ENCODE measurements at places on chromosomes 16 and 17. TPM values are rescaled to one million over a fixed set of nuclear protein-coding genes. Genes with fewer than 3 reads are reported as not detected.

- H3K27me3 ChIP-seq, result no peaks in the 10 kb centered on the region
- no peak overlapping the region for H3K4me3 ChIP-seq
- DNase-seq, result no peak
- no peak overlapping the region for H3K27ac ChIP-seq
- peaks cover 13% of the 10 kb centered on the region for H3K36me3 ChIP-seq
- H3K4me1 ChIP-seq, result peaks cover 3% of the 10 kb centered on the region
Measured at GRCh38 chr16:69114976-69115355, 9.5 kb downstream of the HAS3 start.

GRCh38 chr17:58329035-58329809 lies 627 bp upstream of the TSPOAP1 start:
- H3K4me1 ChIP-seq, result peaks cover 36% of the 10 kb centered on the region
- peaks cover 4% of the 10 kb centered on the region for H3K27me3 ChIP-seq
- peak overlapping the region; percentile 93 for H3K4me3 ChIP-seq
- peak overlapping the region; percentile 99 for H3K27ac ChIP-seq
- peak; percentile 86 for DNase-seq

Gene RPRML
- total RNA-seq, result not detected

Gene OTOP3
- not detected for total RNA-seq

Gene EZH1
- 54.0 TPM for total RNA-seq

GRCh38 chr16:10877472-10877946 lies 507 bp downstream of the CIITA start:
- peaks cover 79% of the 10 kb centered on the region for H3K4me1 ChIP-seq
- peaks cover 23% of the 10 kb centered on the region for H3K27me3 ChIP-seq
- peak overlapping the region; percentile 84 for H3K4me3 ChIP-seq
- H3K27ac ChIP-seq, result peak overlapping the region; percentile 82
- peak; percentile 12 for DNase-seq

Gene NT5C3B
- 13.7 TPM for total RNA-seq

GRCh38 chr17:4944554-4945175 lies 3.7 kb downstream of the PFN1 start:
- peaks cover 38% of the 10 kb centered on the region for H3K4me1 ChIP-seq
- peak overlapping the region; percentile 99 for H3K27ac ChIP-seq
- DNase-seq, result peak; percentile 34
- H3K36me3 ChIP-seq, result peaks cover 72% of the 10 kb centered on the region

DNA sequence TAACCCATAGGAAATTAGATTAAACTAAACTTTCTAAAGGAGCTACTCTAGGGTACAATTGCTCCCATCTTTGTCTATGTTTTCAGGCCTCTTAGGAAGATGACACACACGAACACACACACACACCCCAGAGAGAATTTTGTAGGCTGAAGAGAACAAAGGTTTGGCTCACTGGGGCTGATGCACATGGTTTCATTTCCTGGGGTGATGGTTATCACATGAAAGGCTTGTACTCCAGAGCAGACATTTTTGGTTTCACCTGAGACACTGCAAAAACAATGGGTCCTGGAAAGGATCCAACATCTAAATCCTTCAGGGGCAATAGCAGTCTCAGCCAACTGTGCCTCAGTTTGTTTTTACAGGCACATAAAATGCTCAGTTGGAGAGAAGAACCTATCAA lies 62.8 kb downstream of the GRB7 start:
- DNase-seq, result peak; percentile 75
- H3K36me3 ChIP-seq, result peaks cover 25% of the 10 kb centered on the region
- H3K27me3 ChIP-seq, result no peaks in the 10 kb centered on the region
- peak overlapping the region; percentile 92 for H3K27ac ChIP-seq
- peak overlapping the region; percentile 42 for H3K4me3 ChIP-seq

GRCh38 chr16:64151990-64152767 lies 969.7 kb downstream of the CDH11 start:
- no peak for DNase-seq
- H3K27ac ChIP-seq, result no peak overlapping the region
- no peaks in the 10 kb centered on the region for H3K27me3 ChIP-seq
- no peak overlapping the region for H3K4me3 ChIP-seq

Gene THUMPD1
- 42.9 TPM for total RNA-seq

- H3K4me1 ChIP-seq, result peaks cover 3% of the 10 kb centered on the region
- H3K27ac ChIP-seq, result no peak overlapping the region
Measured at GRCh38 chr16:2787961-2788360, 601 bp upstream of the PRSS33 start.

- peaks cover 19% of the 10 kb centered on the region for H3K4me1 ChIP-seq
- DNase-seq, result no peak
- H3K27ac ChIP-seq, result no peak overlapping the region
- no peak overlapping the region for H3K4me3 ChIP-seq
Measured at GRCh38 chr17:28368306-28368831, 1.7 kb downstream of the VTN start.

- H3K27ac ChIP-seq, result no peak overlapping the region
- peaks cover 9% of the 10 kb centered on the region for H3K27me3 ChIP-seq
- DNase-seq, result no peak
- peaks cover 2% of the 10 kb centered on the region for H3K4me1 ChIP-seq
- no peak overlapping the region for H3K4me3 ChIP-seq
Measured at GRCh38 chr17:74442670-74443515, 11.0 kb downstream of the GPRC5C start.

GRCh38 chr17:8806253-8806925 lies 7.2 kb upstream of the MFSD6L start:
- no peak overlapping the region for H3K4me3 ChIP-seq
- H3K27ac ChIP-seq, result no peak overlapping the region
- H3K27me3 ChIP-seq, result peaks cover under 1% of the 10 kb centered on the region
- DNase-seq, result no peak

- peaks cover 13% of the 10 kb centered on the region for H3K27me3 ChIP-seq
- no peak overlapping the region for H3K27ac ChIP-seq
- H3K4me3 ChIP-seq, result no peak overlapping the region
- H3K4me1 ChIP-seq, result no peaks in the 10 kb centered on the region
Measured at GRCh38 chr16:14961405-14962186, 13.2 kb upstream of the PDXDC1 start.

Gene SOX8
- 0.25 TPM for total RNA-seq

DNA sequence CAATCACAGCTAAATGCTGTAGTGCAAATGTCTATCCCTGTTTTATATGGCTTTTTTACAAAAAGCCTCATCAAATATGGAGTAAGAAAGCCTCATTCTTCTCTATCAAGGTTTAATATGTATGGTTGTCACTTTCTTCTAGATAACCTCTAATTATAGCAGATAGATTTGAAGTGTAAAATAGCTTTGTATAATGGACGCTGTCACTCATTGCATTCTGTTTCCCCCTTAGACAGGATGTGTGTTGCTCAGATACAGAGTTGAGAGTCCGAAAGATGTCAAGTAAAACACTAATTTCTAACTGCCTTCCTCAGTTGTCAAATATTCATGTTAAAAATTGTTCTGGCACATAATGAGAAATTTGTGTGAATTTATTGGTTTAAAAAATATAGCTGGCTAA lies 88.0 kb downstream of the NLK start:
- no peak for DNase-seq
- H3K27ac ChIP-seq, result no peak overlapping the region
- H3K4me3 ChIP-seq, result no peak overlapping the region

Gene EXOC3L1
- total RNA-seq, result not detected

Gene CCL4L2
- total RNA-seq, result not detected

- DNase-seq, result no peak
- no peaks in the 10 kb centered on the region for H3K27me3 ChIP-seq
- H3K36me3 ChIP-seq, result no peaks in the 10 kb centered on the region
- no peaks in the 10 kb centered on the region for H3K4me1 ChIP-seq
- no peak overlapping the region for H3K27ac ChIP-seq
Measured at GRCh38 chr17:156094-156621, 18.8 kb downstream of the SCGB1C2 start.

Gene ETV4
- not detected for total RNA-seq

DNA sequence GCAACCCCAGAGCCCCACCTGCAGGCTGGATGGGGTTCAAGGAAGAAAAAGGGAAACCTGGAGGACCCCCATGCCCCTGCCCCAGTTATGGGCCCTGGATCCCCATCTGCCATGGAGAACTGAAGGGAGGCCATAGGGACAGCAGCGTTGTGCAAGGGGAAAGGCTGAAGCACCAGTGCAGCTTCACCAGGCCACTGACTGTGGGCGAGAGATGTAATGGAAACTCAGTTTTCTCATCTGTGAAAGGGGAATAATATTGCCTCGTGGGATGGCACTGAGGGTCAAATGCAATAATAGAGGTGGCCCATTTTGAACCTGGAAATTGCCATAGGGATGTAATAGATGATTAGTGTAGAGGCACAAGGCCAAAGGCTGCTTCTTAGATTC lies 9.9 kb upstream of the TSPOAP1 start:
- H3K4me1 ChIP-seq, result peaks cover 42% of the 10 kb centered on the region
- H3K27me3 ChIP-seq, result no peaks in the 10 kb centered on the region
- H3K4me3 ChIP-seq, result peak overlapping the region; percentile 93
- peak; percentile 48 for DNase-seq
- H3K27ac ChIP-seq, result peak overlapping the region; percentile 99

GRCh38 chr16:79381603-79382042 lies 218.9 kb downstream of the MAF start:
- H3K27me3 ChIP-seq, result no peaks in the 10 kb centered on the region
- DNase-seq, result no peak
- H3K4me3 ChIP-seq, result no peak overlapping the region
- no peak overlapping the region for H3K27ac ChIP-seq
- H3K36me3 ChIP-seq, result no peaks in the 10 kb centered on the region
- H3K4me1 ChIP-seq, result peaks cover 20% of the 10 kb centered on the region
